ENCODE measurements at places on chromosomes 7 and 10.

DNA sequence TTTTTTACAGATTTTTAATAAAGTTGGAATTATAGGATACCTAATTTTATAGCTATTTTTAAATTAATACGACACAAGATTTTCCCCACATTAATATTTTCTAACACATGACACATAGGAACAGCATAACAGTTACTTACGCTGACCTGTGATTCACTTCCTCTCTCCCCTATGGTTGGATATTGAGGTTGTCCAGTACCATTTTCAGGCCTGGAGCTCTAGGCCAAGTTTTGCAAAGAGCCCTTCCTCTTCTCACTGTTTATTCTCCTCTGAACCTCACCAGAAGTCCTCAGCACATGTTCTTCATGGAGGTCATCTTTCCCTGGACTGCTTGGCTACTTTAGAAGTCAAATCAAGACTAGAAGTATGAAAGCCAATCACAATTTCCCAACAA is 28.2 kb downstream of the LYZL1 start:
- DNase-seq = no peak

DNA sequence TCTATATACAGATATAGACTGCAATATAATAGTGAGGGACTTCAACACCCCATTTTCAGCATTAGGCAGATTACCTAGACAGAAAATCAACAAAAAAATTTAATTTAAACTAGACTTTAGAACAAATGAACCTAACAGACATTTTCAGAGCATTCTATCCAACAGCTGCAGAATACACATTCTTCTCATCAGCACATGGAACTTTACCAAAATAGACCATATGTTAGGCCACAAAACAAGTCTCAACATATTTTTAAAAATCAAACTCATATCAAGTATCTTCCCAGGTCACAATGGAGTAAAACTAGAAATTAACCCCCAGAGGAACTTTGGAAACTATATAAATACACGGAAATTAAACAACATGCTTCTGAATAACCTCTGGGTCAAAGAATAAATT is 169.6 kb downstream of the MTERF1 start:
- no peak for DNase-seq

DNA sequence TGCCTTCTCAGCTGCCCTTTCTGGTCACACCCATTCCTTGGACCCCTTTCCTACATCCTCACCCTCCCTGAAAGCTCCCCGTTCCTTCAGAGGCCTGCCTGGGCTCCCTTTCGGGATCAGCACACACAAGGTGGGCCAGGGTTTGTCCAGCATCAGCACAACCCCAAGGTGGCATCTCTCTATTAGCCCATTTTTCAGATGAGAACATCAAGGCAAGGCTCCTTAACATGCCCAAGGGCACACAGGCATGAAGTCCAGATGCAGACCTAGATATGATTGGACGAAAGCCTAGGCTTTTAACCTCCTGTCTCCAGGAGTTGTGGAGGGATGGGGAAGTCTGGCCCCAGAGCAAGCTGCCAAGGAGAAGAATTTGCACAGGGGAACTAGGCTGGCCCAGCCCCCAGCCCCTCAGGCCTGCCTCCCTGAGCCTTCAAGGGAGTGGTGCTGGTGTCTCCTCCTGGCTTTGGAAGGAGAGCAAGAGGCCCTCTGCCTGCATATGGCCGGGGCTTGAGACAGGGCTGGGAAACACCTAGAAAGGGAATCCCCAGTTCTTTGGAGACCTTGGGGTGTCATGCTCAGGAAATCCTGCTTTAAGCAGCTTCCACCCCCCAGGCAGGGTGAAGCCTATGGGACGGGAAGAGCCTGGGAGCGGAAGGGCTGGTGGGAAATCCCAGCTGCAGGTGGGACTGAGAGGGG is 9.0 kb upstream of the VSIR start:
- no peak for DNase-seq

DNA sequence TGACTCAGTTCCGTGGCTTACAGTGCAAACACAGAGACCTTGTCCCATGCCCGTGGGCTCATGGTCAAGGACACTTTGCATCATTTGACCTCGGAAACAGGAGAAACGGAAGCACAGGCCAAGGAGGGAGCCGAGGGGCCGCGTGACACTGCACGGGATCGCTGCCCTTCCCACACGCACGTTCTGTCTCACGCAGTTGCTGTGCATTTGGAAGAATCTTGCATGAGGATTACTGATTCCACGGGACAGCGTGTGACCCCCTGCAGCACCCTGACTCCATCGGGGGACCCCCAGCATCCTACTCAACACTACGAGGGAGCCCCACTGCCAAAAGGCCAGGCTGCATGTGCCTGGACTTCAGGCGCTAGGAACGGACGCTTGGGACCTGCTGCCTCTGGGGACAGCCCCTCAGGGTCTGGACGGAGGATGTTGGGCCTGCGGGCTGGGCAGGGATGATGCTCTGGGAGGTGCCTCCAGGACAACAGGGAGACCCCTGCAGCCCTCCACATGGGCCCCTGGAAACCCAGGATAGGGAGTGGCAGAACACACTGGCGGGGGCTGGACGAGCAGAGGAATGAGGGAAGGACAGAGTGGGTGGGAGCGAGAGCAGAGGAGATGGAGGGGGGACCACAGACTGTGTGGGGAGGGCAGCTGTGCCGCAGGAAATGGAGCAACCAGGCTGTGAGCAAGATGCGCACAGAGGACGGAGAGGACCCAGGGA is 222.2 kb downstream of the DNAJB6 start:
- no peak for DNase-seq

DNA sequence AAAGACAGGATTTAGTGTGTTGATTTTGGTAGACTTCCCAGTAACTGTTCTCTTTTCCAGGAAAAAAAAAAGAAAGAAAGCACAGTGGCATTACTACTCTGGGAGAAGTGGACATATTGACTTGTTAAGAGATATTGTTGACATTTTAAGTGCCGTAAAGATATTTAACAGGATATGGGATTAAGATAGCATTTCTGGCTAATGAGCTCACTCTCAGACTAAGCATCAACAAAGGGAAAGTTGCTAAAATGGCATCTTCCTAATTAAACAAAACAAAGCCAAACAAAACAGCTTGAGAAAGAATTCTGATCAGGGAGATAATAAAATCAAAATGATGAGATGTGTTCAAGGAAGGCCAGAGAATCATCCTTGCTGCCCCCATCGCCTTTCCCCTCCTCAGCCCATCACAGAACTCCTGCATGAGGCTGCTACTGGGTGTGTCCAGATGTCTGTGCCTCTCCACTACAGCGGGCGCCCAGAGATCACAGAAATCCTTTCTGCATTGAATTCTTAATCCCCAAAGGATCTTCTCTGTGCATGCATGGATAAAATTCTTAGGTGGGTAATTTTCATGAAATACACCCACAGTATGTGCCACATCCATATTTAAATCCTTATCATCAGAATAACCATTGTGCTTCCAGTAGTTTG is 270.5 kb downstream of the POU6F2 start:
- no peak for DNase-seq

DNA sequence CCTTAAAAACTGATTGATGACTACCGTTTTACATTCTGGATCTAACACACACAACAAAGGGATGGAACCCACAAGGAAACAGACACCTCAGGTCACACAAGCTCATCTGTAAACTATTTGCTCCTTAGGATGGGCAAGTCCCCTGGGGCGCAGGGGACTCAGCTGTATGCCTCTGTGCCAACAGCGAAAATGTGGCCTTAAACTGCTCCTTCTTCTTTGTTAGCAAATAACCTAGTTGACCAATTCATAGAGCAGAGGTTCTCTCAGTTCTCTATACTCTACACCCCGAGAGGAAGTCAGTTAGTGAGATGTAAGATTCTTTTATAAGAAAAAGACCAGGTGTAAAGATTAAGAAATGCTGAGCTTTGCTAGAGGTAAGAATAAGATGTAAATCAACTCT is 181.9 kb upstream of the PRSS58 start:
- DNase-seq = no peak

- no peak for DNase-seq
Measured at GRCh38 chr7:18896343-18896975, 221.0 kb downstream of the TWIST1 start.

DNA sequence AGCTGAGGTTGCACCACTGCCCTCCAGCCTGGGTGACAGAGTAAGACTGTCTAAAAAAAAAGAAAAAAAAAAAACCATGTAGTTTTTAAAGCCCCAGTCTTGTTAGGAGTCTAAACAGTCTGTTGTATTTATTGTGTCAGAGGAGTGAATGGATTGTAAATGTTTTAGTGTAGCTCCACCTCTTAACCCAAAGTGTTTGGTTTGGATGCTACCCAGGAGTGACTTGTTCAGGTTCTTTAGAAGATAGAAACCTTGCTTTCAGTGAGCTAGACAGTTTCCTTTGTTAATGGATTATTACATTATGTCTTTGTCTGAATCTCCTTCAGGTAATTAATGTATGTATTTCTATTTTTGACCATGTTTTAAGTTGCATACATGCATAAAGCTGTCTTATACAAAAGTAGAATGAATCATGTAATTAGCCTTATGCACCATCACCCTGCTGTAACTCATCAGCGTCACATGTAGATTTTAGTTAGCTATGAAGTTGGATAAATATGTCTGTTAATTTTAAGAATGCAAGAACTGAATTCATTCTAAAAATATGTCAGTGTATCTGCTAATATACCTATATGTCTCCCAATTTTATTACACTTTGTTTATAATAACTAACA is 97.7 kb downstream of the TAF3 start:
- no peak for DNase-seq

GRCh38 chr7:139596626-139597025 is 73.1 kb downstream of the CLEC2L start:
- DNase-seq = no peak

- no peak for DNase-seq
Measured at GRCh38 chr7:106767078-106767477, 98.0 kb upstream of the PIK3CG start.

DNA sequence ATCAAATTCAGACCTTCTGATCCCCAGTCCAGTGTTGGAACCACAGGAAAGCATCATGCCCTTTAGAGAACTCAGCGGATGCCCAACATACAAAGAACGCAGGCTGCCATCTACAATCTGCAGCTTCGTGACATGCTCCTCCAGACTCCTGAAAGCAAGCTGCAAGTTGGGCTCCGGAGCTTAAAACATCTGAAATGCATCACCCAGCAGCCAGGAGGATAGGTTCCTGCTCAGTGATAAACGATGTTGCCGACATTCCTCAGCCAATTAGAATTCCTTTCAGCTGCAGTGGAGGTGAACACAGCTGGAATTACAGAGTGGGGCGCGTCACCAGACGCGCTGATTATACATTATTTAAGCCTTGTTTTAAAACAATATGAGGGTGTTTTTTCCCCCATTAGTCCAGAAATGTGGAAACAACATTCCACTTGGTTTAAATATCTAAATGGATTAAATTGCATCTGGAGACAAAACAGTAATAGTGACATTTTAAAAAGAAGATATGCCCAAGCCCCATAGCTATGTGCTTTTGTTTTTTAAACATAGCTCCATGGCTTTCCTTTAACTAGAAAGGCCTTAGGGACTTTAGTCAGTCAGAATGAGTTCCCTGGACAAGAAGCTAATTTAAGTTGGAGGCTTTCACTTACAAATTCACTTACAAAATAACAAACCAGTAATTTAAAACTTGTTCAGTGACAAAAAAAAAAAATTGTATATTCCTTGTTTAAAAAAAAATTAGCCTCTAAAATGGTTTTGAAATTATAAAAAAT is 6.3 kb downstream of the SMURF1 start:
- DNase-seq = no peak

GRCh38 chr10:129307141-129307540 is 159.9 kb upstream of the MGMT start:
- no peak for DNase-seq

DNA sequence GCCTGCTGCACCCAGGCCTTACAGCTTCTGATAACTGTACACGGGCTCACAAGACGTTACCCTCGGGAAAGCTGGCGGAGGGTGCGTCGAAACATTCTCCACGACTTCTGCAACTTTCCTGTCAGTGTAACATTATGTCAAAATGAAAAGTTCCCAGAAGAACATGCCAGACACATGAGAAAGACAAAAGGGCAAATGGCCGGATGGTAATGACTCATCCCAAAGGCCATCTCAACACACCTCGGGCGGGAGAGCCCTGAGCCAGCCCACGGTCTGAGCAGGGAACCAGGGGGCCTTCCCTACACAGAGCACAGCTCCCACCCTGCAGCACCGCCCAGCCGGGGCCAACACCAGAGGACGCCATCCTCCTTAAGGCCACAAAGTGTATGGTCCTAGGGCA is 118.7 kb downstream of the MAD1L1 start:
- no peak for DNase-seq

DNA sequence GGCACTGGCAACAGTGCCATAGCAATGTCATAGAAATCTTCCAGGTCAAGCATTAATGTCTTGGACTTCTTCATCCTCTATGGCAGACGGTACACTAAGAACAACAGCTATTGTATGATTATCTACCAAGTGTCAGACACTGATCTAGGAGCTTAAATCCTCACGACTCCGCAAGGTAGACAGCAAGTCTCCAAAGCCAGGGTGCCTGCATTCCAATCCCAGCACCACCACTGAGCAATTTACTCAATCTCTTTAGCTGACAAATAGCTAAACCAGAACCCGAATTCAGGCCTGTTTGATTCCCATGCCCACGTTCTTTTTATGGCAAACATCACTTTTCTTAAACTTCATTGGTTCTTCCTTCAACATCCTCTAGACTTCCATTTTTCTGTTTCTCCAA is 31.8 kb downstream of the DNMBP start:
- DNase-seq = no peak

DNA sequence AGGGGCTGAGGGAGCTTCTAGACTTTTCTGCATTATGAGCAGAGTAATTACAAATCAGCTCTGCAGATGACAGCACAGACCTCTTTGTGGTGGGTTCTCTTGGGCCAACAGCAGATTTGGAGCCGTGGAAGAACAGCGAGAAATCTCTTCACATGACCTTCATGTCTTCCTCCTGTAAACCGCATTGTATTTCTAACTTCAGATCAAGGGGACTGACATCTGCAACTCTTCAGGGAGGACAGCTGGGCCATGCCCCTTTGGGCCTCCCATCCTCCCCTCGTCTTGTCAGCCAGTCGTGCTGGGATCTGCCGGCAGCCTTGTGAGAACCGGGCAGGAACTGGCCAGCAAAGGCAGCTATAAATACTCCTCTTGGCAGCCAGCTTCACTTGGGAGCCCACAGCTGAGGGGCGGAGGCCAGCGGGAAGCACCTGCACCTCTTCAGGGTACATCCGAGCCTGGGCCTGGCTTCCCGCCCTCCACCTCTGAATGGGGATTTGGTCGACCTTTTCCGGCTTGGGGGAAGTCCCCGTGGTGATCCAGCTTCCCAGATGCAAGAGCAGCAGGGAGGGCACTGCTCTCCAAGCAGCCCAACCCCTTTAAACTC is 54.7 kb downstream of the STEAP1B start:
- no peak for DNase-seq

- DNase-seq = no peak
Measured at GRCh38 chr7:51351661-51352060, 35.1 kb upstream of the COBL start.

GRCh38 chr7:129887865-129888264 is 64.9 kb downstream of the UBE2H start:
- no peak for DNase-seq
